ENCODE measurements at places on chromosomes 12 and 14.

DNA sequence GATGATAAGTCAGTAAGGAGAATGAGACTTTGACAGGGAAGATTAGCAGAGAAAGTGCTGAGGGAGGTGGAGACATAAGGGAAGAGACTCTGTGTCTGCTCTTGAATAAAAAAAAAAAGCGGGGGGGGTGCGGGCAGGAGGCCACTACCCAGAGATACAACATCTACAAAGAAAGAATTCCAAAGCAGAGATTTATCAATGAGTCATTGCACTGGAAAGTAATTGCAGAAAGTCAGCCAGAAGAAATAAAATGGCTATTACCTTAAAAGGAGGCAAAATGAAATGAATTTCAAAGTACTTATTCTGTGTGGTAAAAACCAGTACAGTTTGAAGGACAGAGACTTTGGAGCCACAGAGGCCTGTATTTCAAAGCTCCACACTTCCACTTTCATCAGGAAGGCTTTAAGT, 267.1 kb upstream of the PRKD1 start:
- no peak for DNase-seq

DNA sequence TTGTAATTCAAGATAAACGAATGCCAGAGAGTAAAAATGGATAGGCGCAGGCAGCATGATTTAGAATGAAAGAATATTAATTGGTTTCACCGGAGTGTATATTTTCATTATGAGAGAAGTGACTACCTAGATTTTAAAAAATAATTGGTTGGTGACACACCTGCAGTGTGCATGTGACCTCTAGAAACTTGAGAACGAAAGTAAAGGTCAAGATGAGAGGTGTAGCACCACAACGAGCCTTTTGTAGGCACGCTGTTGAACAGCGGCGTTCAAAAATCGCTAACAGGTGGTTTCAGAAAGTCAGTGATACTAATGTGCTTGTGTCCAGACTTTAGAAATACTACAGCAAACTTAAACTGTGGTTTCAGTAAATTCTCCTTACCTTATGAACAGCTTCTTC, 123.8 kb downstream of the NPAS3 start:
- no peak for DNase-seq

GRCh38 chr12:108724054-108724889, 7.0 kb downstream of the CORO1C start:
- DNase-seq: peak; percentile 32

GRCh38 chr14:32567543-32568384, 238.7 kb downstream of the AKAP6 start:
- DNase-seq: no peak

DNA sequence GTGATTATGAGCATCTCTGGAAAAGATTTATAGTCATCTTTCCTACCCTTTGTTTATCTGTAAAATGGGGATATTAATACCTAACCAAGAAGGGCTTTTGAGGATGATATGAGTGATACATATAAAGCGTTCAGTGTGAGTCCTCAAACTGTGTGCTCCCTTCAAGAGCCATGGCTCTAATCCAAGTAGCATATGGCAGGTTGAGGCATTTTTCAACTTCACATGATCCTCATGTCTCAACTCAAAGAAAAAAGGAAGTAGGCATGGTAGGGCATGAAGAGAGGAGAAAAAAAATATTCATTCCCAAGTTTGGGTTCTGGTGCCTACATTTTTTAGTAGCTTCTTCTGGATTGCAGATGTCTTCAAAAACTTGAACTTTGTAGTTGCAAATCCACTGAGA, 286.3 kb upstream of the ATP2B1 start:
- DNase-seq: no peak

DNA sequence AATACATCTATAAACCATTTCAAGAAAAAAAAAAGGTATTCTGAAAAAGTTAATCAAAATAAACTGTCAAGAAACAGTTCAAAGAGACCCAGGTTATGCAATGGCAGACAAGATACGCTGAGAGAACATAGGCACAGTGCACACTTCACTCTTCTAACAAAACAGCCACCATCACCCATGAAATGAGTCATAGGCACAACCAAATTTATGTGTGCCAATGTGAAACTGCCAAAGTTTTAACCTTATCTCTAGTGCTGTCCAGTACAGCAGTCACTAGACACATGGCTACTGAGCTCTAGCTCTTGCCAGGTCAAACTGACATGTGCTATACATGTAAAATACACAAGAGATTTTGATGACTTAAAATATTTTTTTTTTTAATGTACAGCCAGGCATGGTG, 1.4 kb downstream of the CEP128 start:
- no peak for DNase-seq

GRCh38 chr12:56307221-56307965, 7.3 kb upstream of the CS start:
- DNase-seq: no peak

GRCh38 chr14:21891921-21892320, 218.3 kb upstream of the OR4E1 start:
- DNase-seq: no peak
